ENCODE measurements at places on chromosomes 4 and X.

- no peak for DNase-seq
Measured at GRCh38 chrX:13506574-13506973, 62.8 kb upstream of the EGFL6 start.

DNA sequence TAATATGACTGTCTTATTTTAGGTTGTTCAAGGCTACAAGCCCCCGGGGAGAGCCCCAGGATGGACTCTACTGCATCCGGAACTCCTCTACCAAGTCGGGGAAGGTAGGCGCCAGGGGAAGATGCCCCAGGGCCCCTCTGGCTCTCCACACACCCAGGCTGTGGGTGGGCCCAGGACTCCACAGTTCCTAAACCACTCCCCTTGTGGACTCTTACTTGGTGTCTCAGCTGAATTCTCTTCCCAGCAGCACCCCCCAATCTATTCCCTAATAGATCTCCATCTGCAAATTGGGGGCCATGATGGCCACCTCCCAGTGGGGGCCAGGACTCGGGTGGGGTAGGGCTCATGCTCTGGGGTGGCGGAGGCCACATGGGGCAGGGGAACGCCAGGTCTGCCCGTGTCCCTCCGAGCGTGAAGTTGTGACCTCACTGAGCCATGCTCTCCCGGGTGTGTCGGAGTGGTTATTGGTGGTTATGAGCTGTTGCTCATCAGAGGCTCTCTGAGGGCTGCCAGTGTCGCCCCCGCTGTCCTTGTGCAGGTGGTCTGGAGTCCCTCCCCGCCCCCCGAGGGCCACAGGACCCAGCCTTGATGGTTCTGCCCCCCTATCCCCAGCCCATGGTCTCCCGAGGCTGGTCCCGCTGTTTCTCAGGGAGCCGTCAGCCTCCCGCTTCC is 11.2 kb upstream of the ADD1 start:
- no peak for DNase-seq

GRCh38 chrX:15617111-15617510 is 16.4 kb upstream of the ACE2 start:
- no peak for DNase-seq

GRCh38 chrX:40722930-40723329 is 12.4 kb downstream of the MED14 start:
- no peak for DNase-seq

GRCh38 chrX:41144873-41145272 is 59.6 kb downstream of the USP9X start:
- no peak for DNase-seq

- no peak for DNase-seq
Measured at GRCh38 chr4:176534566-176534965, 214.8 kb downstream of the SPCS3 start.

- DNase-seq: no peak
Measured at GRCh38 chr4:3315566-3315965, 22.7 kb downstream of the RGS12 start.

Measured in LNCaP clone FGC (cell line).